Left ventricle myocardium inferior (tissue), 1 donor: ENCODE measurements at places on chromosomes 16 and 17. TPM values are rescaled to one million over a fixed set of nuclear protein-coding genes. Genes with fewer than 3 reads are reported as not detected.

ABCA8 gene
- 35.5 TPM for total RNA-seq

MT1M gene
- total RNA-seq = 3.1 TPM

WDR59 gene
- total RNA-seq = 52.5 TPM

IRX6 gene
- total RNA-seq = 13.0 TPM

CTRB2 gene
- not detected for total RNA-seq

TLCD3A gene
- 1.5 TPM for total RNA-seq

DNA sequence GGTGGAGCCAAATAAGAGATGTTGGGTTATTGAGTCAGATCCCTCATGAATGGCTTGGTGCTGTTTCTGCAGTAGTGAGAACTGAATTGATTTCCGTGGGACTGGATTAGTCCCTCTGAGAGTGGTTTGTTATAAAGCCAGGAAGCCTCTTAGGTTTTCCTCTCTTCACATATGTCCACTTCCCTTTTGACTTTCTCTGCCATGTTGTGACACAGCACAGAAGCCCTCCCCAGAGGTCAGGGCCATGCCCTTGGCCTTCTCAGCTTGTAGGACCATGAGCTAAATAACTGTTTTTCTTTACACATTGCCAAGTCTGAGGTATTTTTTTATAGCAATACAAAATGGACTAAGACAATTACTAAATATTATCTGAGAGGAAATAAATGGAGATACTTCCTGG, 10.3 kb upstream of the HAPSTR1 start:
- no peak overlapping the region for H3K4me3 ChIP-seq
- H3K27ac ChIP-seq = peak overlapping the region; percentile 18
- DNase-seq = no peak
- no peaks in the 10 kb centered on the region for H3K27me3 ChIP-seq
- H3K36me3 ChIP-seq = no peaks in the 10 kb centered on the region

DNA sequence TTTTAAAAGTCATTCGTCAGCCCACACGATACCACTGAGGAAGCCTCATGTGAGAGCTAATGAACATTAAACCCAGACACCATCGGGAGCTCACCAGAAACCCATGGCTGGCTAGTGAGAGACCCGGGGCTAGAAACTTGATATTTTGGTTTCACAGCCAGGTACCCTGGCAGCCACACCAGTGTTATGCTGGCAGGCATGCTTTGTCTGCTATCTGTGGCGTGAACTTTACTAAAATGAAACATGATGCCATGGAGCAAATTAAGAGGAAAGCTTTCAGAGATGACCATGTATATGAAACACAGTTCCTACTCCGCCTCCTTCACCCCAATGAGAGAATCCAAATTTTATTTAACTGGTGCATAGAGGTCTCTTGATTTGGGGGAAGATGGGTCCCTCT, 291.2 kb downstream of the IRX3 start:
- peak overlapping the region; percentile 58 for H3K27ac ChIP-seq
- H3K27me3 ChIP-seq = no peaks in the 10 kb centered on the region
- peaks cover 39% of the 10 kb centered on the region for H3K4me1 ChIP-seq

DNA sequence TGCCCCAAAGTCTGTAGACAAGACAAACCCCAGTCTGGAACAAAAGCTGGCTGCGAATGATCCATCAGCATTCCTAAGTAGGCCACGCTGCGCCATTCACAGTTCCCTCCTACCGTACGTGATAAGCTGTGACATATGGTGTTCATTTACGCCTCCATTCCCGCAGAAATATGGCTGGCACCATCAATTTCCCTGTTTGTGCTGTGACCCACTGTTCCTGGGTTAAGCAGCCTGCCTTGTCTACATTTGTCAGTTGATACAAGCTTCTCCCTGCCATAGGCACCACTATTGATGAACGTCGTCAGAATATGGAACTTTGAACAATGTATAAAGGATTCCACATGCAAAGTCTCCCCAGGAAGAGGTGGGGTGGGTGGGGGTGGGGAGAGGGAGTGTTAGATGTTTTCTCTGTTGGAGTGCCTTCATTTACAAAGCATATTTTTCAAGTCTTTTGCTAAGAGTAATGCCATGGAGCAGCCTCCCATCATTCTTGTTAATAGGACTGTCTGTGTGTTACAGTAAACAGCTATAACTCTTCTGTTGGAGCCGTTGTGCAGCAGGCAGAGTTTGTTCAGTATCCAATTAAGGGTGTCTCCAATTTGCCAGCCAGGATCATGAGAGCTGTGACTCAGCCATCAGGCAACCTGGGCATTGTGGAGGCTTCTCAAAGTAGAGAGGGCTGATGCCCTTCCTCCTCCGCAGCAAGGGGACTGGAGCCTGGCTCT, 294.6 kb downstream of the TMEM114 start:
- H3K4me1 ChIP-seq = no peaks in the 10 kb centered on the region
- no peak overlapping the region for H3K27ac ChIP-seq

GRCh38 chr16:24255456-24256371, at the start of gene CACNG3:
Gene CACNG3, plus strand, starts transcription at chr16:24256335. Its CDS starts 420 bp downstream, at chr16:24256755.
- H3K27ac ChIP-seq = no peak within 1 kb of the TSS
- H3K36me3 ChIP-seq = no peaks in the 10 kb centered on the region
- H3K27me3 ChIP-seq = peaks cover 82% of the 10 kb centered on the region
- no peaks in the 10 kb centered on the region for H3K4me1 ChIP-seq
- peak; percentile 30 for DNase-seq

DNA sequence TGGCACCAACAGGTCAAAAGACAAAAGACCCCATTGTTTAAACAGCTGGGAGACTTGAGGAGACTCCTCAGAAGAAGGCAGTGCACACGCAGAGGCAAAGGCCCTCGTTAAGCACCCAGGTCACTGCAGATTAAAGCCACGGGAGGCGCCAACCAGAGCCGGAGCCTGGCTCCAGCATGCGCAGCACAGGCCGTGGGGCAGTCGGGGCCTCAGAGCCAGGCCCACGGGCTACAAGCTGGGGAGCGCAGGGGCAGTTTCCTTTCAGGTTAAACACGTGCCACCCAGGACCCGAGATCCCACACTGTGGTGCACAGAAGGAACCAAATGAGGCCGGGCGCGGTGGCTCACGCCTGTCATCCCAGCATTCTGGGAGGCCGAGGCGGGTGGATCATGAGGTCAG, 9.2 kb downstream of the PIEZO1 start:
- peaks cover 10% of the 10 kb centered on the region for H3K27me3 ChIP-seq
- H3K4me1 ChIP-seq = peaks cover 65% of the 10 kb centered on the region
- H3K27ac ChIP-seq = no peak overlapping the region

GRCh38 chr17:60354223-60354622, 37.7 kb downstream of the USP32 start:
- no peak overlapping the region for H3K27ac ChIP-seq
- peaks cover 3% of the 10 kb centered on the region for H3K36me3 ChIP-seq
- H3K4me1 ChIP-seq = peaks cover 32% of the 10 kb centered on the region
